ENCODE measurements at places on chromosomes 7 and 10.

DNA sequence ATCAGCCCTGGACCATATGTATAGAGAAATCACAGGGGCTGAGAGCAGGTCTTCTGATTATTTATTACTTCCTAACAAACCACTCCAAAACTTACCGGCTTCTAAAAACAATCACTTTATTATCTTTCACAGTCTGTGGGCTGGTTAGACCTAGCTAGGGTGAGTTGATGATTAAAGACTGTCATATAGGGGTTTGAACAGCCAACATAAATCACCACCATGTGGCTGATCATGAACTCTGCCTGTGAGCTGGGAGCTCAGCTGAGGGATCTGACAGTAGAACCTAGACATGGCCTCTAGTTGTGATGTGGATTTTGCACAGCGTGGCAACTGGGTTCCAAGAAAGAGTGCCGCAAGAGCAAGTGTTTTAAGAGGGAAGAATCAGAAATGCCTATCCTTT, 305.4 kb downstream of the CSTF2T start:
- no peak for DNase-seq

- no peak for DNase-seq
Observed at GRCh38 chr7:30463405-30464145, 15.0 kb downstream of the NOD1 start.

- no peak for DNase-seq
Observed at GRCh38 chr10:16779384-16779915, 37.8 kb downstream of the RSU1 start.

DNA sequence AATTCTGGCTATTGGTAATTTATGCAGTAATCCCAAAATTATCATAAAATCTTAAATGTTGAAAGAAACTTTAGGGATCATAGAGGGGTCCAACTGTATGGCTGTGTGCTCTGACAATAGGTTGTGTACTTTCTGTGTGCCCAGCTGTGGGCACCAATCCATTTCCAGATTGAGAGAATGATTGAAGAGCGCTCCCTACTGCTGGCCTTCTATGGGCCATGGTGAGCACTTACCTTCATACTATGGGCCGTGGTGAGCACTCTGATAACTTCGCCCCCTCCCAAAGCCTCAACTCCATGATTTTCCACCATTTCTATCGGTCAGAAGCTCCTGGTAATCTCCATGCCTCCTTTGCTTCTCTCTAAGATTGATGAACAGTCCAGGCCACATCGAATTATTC, 118.6 kb downstream of the STRA8 start:
- DNase-seq = no peak

DNA sequence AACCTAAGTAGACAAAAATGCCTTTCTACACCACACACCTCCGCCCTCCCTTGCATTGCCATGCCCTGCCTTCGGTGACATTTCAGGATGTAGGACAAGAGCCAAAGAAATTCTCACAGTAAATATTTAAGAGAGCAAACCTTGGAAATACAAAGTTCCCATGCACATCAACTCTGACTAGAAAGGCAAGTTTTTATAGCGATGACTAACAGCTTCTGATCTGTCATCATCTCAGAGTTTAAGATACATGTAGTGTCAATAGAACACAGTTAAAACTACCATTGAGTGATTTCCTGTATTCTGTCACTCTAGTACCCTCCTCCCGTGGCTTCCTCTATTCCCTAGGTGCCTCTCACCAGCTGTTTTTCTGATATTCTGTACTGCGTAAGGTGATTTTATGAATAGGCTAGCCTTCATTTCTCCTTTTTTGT, 20.7 kb downstream of the SLC16A9 start:
- peak; percentile 40 for DNase-seq

- DNase-seq = no peak
Observed at GRCh38 chr7:46600340-46600739, 679.3 kb upstream of the IGFBP3 start.

- no peak for DNase-seq
Observed at GRCh38 chr10:96568402-96568801, 18.4 kb downstream of the TM9SF3 start.

- DNase-seq = peak; percentile 51
Observed at GRCh38 chr7:117110480-117111315, 157.4 kb downstream of the ST7 start.

DNA sequence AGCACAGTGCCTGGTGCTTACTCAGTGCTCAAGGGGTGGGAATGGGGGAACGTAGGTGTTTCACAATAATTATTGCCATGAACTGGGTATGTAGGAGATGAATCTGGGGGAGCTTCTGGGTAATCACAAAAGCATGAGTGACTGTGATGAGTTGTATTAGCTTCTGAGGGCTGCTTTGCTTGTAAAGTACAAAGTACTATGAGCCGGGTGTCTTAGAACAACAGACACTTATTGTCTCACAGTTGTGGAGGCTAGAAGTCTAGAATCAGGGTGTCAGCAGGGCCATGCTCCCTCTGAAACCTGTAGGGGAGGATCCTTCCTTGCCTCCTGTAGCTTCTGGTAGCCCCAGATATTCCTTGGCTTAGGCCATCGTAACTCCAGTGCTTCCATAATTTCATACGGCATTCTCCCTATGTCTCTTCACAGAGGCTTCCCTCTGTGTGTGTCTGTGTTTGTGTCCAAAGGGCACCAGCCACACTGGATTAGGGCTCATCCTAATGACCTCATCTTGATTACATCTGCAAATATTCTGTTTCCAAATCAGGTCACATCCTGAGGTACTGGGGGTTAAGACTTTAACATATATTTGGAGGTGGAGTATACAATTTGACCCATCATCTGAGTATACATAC, 84.8 kb upstream of the AGBL3 start:
- no peak for DNase-seq

DNA sequence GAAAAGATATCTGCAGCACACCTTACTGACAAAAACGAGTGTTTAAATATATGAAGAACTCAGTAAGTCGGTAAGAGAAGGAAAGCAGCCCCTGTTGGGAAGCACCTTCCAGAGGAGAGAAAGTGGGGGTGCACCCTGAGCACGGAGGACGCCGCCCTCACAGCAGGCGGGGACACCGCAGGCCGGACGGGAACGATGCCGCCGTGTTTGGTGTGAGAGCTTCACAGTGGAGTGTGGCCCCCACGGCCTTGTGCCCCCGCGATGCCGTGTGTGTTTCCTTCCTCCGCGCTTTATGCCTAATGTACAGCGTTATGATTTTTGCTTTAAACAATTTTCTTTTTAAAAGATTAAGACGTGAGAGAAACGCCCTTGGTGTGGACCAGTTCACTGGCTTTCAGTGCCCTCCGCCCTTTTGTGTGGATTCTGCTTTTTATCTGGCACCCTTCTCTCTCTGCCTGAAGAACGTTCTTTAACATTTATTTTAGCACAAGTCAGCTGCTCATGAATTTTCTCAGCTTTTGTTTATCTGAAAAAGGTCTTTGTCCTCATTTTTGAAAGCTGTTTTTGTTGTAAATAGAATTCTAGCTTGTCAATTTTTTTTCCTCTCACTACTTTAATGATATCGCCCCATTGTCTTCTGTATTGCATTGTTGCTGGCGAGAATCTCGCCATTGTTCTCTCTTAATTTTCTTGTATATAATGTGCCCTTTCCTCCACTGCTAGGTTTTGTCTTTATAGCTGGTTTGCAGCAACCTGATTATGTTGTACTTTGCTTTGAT, 110.7 kb downstream of the INPP5A start:
- no peak for DNase-seq

DNA sequence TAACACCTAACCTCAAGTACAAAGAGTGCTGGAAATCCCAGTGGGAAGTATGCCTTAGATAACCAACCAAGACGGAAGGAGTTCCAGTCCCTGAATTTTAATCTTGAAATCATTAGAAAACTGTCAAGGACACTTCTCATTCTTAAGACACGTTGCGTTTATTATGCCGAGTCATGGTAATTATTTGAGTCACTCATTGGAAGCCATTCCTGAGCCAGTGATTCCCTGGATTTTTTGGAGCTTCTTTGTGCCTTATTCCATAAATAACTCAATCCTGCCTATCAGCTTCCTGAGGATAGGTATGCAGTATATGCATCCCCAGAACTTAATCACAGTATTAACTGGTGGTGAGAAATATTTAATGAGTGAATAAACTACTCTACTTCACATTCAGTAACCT, 77.4 kb downstream of the PPP1R17 start:
- no peak for DNase-seq

- no peak for DNase-seq
Observed at GRCh38 chr10:115141254-115141653, 48.1 kb downstream of the ATRNL1 start.

GRCh38 chr10:68132391-68132790, 23.1 kb downstream of the MYPN start:
- DNase-seq = no peak

GRCh38 chr10:123835575-123835974, 56.0 kb downstream of the CPXM2 start:
- no peak for DNase-seq

DNA sequence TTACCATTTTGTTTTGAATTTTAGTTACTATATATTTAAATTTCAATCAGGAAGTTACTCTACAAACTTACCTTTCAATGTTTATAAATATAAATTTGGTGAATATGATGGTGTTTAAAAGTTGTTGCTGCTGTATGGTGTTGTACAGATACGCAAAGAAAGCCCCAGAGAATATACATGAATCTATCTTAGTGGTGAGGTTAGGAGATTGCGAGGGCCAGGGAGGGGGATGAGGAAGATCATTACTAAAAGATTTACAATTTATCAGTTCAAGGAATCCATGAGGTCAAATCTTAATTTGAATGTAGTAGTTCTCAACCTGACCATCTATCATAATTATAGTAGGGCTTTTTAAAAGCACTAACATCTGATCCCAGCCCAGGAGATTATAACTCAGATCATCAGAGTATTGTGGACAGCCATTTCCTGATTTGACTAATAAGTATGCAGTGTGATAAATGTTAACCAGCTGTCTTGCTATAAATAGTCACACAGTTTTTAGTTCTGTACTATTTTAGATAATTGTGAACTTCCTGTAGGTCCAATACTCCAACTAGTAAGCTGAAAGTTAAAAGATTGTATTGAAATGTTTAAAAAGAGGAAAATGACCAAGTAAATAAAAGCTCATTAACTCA, 23.6 kb downstream of the FAM3C start:
- DNase-seq = no peak

DNA sequence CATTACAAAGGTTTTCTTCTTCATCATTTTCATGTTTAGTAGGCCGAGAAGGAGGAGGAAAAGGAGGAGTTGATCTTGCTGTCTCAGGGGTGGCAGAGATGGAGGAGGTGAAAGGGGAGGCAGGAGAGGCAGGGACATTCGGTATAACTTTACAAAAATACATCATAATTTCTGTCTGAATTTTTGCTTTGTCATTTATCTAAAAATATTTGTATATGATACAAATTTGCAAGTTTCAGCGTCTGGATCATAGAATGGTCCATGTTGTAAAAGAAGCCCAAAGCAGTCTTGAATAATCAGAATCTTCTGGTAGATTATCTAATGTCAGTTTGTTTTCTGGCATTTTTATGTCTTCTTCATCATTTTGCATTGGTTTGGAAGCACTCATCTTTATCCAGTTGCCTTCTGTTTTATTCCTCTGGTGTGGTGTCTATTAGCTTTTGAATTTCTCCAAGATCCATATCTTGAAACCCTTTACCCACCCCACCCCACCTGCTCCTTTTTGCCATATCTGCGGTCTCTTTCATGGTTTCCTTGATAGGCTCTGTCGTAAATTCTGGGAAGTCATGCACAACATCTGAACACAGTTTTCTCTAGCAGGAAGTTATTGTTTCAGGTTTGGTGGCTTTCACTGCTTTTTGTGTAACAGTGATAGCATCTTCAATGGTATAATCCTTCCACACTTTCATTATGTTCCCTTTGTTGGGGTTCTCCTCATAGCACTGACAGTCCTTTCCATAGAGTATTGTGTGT, 95.0 kb downstream of the ST7 start:
- no peak for DNase-seq

DNA sequence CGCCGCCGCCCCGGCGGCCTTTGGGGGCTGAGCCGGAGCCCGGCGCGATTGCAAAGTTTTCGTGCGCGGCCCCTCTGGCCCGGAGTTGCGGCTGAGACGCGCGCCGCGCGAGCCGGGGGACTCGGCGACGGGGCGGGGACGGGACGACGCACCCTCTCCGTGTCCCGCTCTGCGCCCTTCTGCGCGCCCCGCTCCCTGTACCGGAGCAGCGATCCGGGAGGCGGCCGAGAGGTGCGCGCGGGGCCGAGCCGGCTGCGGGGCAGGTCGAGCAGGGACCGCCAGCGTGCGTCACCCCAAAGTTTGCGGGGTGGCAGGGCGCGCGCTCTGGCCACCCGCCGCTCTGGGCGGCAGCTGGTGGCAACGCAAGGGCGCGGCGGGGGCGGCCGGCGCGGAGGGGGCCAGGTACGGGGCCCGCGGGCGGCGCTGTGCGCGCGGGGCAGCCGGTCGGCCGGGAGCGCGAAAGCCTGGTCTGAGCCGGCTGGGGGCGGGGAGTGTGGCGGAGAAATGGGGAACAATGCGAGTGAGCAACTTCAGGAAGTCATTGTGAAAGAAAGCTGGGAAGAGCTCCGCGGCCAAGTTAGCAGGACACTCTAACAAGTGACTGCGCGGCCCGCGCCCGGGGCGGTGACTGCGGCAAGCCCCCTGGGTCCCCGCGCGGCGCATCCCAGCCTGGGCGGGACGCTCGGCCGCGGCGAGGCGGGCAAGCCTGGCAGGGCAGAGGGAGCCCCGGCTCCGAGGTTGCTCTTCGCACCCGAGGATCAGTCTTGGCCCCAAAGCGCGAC, at the start of gene IKZF1:
Gene IKZF1, plus strand, starts transcription at position 588 of the 782 bp plus-strand sequence. CDS start 14,346 bp downstream, outside the sequence.
- DNase-seq = no peak

GRCh38 chr10:63675171-63675570, 154.0 kb downstream of the REEP3 start:
- no peak for DNase-seq

GRCh38 chr7:154880513-154880912, 122.4 kb downstream of the PAXIP1 start:
- no peak for DNase-seq

Data from NCI-H2171 treated with DMSO at 0.1 percent for 48 hours (cell line).